HT1080 (cell line): ENCODE measurements at places on chromosomes 5 and 9. TPM values are rescaled to one million over a fixed set of nuclear protein-coding genes. Genes with fewer than 3 reads are reported as not detected.

GRCh38 chr9:72855321-72855720 is 97.5 kb downstream of the ALDH1A1 start:
- DNase-seq = no peak

The MZB1 gene
- total RNA-seq = not detected in 2 replicates

The SGCD gene
- total RNA-seq = 0.29 and 0.43 TPM in 2 replicates

DNA sequence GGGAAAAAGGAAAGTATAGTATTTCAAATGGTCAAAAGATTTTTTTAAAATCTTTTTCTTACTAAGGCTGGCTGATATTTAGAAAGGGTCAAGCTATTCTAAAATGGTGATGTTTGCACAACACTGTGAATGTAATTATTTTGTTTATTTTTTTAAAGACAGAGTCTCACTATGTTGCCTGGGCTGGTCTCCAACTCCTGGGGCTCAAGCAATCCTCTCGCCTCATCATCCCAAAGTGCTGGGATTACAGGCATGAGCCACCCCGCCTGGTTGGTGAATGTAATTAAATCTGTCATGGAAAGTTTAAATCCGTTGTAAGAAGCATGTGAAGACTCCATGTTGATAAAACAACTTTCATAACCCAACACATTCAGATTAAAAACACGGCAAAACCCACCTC is 2.6 kb downstream of the UBTD2 start:
- DNase-seq = no peak

- DNase-seq = no peak
Observed at GRCh38 chr5:78025540-78025939, 249.4 kb upstream of the TBCA start.

DNA sequence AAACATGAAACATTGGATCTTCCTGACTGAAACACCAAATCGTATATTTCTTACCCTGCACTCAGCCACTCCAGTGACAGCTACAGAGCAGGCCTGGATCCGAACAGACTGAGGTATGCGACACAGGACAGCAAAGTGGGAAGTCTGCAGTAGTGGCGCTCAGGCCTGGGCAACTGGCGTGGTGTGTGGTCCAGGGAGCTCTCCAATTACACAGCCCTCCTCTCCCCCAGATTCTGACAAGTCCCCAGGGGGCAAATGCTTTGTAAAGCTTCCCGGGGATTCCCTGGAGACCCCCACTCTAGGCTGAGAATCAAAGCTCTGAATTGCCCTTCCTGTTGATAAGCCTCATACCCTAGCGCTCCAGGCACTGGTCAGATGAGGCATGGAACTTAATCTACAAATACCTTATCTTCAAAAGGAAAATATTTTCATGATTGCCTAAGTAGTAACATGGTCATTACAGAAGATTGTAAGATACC is 104.8 kb upstream of the ERCC6L2 start:
- DNase-seq = no peak

DNA sequence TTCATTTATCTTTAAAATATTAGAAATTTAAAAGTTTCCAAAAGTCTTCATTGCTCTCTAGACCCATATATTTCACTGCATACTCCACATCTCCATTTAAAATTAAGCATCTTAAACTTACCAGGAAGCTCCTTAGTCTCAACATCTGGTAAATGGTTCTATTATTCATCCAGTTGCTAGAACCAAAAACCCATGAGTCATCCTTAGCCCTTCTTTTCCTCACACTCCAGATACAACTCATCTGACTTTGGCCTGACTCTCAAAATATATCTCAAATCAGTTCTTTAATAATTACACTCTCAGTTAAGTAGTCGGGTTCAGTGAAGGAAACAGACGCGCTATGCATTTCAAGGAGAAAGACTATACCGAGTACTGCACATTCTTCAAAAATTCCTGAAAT is 110.2 kb upstream of the COX7C start:
- DNase-seq = peak; percentile 21

- peak; percentile 48 for DNase-seq
Observed at GRCh38 chr5:9207817-9208418, 338.0 kb downstream of the SEMA5A start.

DNA sequence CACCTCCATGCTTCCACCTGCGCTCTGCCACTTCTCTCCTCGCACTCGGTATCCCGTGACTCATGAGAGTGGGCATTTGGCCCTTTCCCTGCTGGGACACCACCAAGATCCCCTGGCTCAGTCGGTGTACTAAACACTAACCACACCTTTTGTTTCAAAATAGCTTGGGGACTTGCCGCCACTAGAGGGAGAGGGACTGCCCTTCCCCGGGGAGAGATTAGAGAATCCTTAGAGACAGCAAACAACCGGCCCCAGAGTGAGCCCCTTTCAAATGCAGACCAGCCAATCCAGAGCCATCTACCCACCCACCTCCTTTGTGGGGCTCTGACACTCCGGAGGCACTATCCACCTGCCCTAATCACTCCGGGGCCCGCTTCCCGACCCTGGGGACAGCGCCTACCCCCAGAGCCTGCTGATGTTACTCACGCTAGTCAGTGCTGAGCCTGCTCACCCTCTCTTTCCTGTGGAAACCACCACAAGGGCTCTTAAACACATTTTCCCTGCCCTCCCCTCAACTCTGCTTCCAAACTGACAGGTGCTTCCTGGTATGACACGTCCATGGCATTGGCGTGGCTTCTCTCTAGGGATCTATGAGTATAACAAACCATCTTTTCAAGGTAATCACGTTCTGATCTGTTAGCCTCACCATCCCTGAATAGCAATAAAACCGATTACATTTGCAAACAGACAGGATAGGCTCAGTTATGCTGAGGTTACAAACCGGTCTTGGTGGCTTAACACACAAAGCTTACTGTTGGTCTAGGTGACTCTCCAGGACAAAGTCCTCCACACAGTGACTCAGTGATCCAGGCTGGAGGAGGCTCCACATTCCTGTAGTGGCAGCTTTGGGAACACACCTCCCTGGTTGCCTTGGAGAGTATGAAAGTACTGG is 180.1 kb upstream of the MVB12B start:
- DNase-seq = peak; percentile 14

The SUSD3 gene
- total RNA-seq = not detected in 2 replicates

DNA sequence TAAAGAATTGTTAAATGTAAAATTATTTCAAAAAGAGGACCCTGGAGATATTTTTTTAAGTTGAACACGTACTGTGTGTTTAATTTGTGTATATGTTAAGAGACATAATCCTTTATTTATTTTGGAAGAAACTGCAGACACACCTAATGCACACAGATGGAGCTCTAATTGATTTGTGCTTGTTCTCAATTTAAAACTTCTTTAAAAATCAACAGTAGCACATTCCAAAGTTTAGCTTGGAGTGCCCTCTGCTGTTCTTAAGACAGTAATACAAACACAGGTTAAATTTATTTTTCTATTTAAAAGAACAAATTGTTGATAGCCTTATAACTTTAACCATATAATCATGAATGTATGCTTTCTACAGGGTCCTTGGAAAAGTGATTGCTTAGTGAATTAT is 277.6 kb upstream of the ADAMTS16 start:
- DNase-seq = peak; percentile 31

DNA sequence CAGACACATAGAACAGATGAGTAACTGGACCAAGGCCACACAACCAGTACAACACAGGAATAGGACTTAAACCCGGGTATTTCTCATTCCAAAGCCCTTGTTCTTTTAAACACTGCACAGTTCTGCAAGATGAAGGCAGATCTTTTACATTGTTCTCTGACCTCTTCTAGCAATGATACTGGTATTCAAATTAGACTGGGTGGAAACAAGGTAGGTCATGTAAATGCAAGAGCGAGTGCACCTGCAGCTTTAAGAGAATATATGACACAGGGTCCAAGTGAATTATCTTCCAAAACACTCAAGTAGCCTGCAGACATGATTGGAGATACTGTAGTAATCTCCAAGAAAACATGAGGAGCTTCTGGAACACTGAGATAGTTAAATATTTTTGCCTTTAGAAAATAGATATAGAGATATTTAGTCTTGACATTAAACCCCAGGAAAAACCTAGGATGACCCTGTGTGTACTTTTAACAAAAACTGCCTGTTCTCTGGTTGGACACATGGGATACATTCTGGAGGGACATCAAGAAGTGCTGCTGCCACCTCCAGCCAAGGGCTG is 130.6 kb upstream of the EPB41L4A start:
- no peak for DNase-seq

GRCh38 chr9:126123927-126124326 is 202.7 kb upstream of the MVB12B start:
- DNase-seq = no peak

The ANKRD31 gene
- total RNA-seq = 0.08 and 0.13 TPM in 2 replicates

DNA sequence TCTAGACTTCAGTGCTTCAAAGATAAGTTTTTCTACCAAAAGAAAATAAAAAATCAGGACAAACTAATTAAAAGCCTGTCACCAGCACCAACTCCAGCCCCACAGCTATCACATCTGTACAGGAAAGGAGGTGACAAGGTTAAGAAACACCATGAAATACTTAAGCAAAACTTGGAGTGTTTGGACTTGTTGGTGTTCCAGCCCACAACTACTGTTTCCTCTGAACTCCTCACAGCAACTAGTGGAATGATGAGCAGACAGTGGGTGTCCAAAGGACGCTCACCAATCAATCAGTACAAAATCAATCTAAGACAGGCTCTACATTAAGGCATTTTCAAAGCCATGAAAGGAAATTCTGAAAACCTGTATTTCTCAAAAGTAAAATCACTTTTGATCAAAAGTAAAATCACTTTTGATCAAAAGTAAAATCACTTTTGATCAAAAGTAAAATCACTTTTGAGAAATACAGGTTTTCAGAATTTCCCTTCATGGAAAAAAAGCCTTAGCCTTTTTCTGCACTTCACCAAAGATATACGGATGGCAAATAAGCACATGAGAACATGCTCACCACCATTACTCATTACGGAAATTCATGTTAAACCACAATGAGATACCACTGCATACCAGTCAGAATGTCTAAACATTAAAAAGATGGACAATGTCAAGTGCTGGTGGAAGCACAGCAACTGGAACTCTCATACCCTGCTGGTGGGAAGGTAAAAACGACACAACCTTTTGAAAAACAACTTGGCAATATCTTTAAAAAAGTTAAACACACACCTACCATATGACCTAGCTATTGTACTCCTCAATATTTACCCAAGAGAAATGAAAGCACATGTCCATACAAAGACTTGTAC is 79.7 kb downstream of the MED27 start:
- peak; percentile 93 for DNase-seq

The KLF9 gene
- 6.0 and 7.3 TPM in 2 replicates for total RNA-seq

DNA sequence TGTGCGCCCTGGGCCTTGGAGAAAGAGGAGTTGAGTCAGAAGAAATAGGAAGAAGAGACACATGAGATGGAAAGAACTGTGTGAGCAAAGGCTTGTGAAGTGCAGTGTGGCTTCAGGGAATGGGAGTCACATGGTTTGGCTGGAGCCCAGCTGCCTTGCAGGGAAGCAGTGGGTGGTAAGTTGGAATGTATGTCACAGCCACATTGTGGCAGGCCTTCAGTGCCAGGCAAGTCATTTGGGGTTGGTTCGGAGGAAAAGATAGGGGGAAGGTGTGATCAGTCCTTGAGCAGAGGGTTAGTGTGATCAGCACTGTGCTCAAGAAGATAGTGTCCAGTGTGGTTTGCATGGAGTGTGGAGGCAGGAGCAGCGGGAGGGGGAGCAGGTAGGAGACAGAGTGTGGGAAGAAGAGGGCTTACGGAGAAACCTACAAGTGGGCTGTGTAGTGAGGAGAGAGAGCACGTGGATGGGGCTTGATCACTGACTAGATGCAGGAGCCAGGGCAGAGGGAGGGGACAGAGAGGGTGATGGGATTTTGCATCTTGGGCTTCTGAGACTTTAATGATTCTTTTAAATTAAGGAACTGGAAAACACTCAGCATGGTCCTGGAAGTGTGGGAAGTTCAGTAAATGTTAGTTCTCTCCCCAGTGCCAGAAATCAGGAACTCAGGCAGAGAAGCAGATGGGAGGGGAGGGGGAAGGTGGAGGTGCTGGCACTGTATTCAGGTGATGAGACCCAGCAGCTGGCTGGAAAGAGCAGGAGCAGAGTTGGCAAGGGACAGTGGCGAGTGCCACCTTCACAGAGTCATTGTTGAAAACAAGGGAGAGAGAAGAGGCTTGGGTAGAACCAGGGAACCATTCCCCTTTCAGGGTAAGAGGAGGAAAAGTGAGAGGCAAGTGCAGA is 46.6 kb downstream of the ARHGAP26 start:
- DNase-seq = peak; percentile 68

DNA sequence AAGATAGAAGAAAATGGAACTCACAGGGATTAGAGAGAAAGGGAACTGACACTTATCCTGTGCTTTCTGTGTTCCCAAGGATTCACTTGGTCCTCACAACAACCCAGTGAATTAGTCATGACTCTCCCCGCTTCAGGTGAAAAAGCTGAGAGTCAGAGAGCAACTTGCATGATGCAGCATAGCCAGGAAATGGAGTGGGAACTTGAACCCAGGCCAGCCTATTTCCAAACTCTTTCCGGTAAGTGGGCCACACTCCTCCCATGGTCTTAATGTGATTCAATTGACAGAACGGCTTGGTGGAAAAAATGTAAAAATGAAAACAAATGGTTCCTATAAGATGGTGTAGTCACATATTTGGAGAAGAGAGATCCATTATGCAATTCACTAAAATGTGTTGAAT is 45.9 kb upstream of the CEMIP2 start:
- no peak for DNase-seq

DNA sequence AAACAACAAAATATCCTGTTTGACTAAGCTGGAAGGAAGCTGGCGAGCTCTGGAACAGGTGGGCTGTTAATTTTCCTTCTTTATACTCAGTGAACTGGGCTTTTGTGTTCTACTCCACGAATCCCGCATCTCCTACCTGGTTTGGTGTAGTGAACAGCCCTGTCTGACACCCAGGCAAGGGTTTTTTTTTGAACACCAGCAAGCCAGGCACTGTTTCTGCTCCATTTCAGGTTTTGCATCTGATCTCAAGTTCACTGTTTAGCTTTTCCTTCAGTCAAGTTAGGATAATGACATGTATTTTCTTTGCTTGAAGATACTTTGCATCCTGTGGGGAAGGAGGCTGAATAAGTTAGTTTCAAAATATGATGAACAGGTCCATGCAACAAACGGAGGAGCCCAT is 204.5 kb downstream of the SEMA6A start:
- no peak for DNase-seq

- DNase-seq = no peak
Observed at GRCh38 chr5:56501781-56502557, 268.8 kb upstream of the ANKRD55 start.

- no peak for DNase-seq
Observed at GRCh38 chr5:31786090-31786631, 147.2 kb downstream of the PDZD2 start.

The TMEM174 gene
- not detected in 2 replicates for total RNA-seq

GRCh38 chr9:136761545-136761981 is 2.8 kb downstream of the LCN15 start:
- DNase-seq = no peak

- peak; percentile 65 for DNase-seq
Observed at GRCh38 chr5:67012171-67012570, 184.4 kb downstream of the CD180 start.
